Retinal pigment epithelial cell (primary cell): ENCODE measurements at places on chromosomes 2 and 18.

- no peak for DNase-seq
Observed at GRCh38 chr18:71027531-71027930, 738.7 kb downstream of the SOCS6 start.

DNA sequence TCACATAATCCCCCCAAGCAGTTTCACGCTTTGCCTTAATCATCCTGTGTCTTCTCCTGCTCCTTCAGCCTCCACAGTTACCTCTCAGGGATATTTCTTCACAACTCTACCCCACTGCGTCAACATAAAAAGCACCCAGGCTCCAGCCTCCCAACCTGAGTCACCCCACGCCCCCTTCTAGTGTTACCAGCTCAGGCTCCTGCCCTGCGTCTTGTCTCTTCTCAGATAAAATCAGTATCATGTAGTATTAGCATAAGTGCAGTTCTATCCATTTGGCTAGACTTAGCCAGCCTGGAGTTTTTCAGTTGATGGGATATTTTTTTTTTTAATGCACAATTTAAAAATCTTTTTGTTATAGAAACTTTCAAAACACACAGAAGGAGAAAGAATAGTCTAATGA lies 9.6 kb upstream of the PELI1 start:
- no peak for DNase-seq

GRCh38 chr2:162828545-162828944 lies 10.0 kb downstream of the KCNH7 start:
- no peak for DNase-seq

GRCh38 chr2:15222856-15223255 lies 338.3 kb downstream of the NBAS start:
- DNase-seq, result no peak

GRCh38 chr2:27721884-27722485 lies 49.5 kb upstream of the MRPL33 start:
- DNase-seq, result no peak

GRCh38 chr2:23480957-23481797 lies 96.2 kb downstream of the KLHL29 start:
- peak; percentile 69 for DNase-seq

GRCh38 chr2:1715184-1716013 lies 28.9 kb downstream of the PXDN start:
- no peak for DNase-seq

DNA sequence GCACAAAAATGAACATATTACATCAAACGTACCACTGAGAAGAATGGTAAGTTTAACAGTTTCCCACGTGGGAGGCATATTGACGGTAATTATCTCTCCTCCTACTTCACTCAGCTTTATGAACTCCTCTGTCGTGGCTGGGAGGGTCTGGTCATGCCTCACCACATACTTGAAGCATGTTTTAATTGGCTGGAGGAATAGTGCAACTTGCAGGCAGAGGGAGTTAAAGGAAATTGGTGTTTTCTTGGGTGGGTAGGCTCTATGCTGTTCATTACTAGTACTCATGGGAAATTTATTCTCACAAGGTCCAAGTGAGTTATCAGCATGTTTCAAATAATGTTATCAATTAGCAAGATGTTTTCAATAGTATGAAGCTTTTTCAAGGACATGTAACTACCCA lies 767.0 kb downstream of the PLCL1 start:
- DNase-seq, result no peak

DNA sequence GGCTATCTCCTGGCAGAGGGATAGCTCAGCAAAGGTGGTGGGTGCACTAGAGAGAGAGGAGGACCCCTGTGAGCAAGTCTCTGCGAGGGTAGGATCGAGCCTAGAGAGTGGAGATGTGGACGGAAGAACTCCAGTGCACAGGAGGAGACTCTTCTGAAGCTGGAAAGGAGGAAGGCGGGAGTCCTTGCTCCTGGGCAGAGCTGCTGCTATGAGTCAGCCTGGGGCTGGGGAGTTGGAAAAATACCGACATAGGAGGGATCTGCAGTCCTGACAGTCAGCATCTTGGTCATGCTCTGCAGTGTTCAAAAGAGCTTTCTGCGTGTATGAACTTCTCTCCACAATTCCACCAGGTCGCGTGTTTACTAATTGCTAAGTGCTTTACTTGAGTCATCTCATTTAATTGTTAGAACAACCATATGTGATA lies 233.8 kb downstream of the LDLRAD4 start:
- DNase-seq, result peak; percentile 48

DNA sequence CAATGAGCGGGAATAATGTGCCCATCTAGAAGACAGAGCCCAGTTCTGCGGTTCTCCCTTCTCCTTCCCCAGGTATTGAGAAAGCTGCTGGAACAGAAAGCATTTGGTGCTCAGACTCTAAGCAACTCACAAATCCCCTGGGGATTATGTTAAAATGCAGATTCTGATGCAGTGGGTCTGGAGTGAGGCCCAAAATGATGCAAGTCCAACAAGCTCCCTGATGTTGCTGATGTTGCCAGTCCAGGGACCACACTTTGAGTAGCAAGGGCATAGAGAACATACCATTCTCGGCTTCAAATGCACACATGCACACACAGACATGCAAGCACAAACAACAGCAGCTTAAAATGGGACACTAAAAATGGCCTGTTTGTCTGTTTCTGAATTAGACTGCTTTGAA lies 274.8 kb upstream of the NCKAP5 start:
- peak; percentile 36 for DNase-seq

- DNase-seq, result no peak
Observed at GRCh38 chr2:88429929-88430328, 22.6 kb downstream of the FOXI3 start.

- DNase-seq, result peak; percentile 34
Observed at GRCh38 chr2:126975671-126976655, 77.3 kb downstream of the TEX51 start.

- no peak for DNase-seq
Observed at GRCh38 chr18:79533146-79533545, 137.4 kb downstream of the NFATC1 start.

DNA sequence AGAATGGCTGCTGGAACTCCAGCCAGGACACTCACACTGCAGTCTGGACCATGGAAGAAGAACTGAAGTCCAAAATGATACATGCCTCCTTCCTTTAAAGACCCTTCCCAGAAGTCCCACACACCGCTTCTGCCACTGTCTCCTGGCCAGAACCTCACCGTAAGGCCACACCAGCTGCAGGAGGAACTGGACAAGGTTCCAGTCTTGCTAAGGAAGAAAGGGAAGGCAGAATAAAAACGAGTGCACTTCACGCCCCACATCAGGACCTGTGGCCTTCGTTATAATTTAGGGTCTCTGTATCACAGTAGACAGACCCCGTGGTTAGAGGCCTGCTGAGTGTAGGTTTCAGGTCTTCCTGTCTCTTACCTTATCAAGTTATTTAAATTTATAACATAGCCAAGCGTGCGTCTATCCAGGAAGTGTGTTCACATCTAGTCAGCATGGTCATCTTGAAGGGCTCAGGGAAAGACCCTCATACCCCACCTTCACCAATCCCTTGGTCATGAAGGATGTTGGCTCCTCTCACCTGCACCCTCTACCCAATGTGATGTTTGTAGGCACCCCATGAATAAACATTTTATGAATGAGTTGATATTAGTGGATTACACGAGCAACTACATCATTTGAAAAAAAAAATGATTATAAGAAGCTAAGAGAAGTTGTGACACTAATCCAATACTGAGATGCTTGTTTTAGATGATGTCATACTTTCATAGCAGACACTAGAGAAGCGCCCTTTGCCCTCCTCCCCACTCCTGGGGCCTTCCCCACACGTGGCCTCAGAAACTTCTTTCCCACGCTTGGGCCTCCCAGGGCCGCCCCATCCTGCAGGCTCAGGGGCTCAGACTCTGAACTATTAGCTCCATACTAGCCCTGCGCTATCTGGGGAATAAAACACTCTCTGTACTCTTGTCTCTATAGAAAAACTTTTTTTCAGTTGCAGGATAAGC lies 157.6 kb downstream of the FAM210A start:
- DNase-seq, result no peak

GRCh38 chr2:27255187-27255586 lies 7.7 kb downstream of the SLC30A3 start:
- DNase-seq, result no peak
